Stimulated activated CD4-positive, alpha-beta T cell treated with anti-CD3 and anti-CD28 coated beads, Interleukin-1b, Interleukin-23, amount 100 ng/mL, for 4 hours (primary cell): ENCODE measurements at places on chromosomes 7 and 10.

GRCh38 chr7:7256731-7257274 lies 74.5 kb downstream of the C1GALT1 start:
- no peak for DNase-seq

DNA sequence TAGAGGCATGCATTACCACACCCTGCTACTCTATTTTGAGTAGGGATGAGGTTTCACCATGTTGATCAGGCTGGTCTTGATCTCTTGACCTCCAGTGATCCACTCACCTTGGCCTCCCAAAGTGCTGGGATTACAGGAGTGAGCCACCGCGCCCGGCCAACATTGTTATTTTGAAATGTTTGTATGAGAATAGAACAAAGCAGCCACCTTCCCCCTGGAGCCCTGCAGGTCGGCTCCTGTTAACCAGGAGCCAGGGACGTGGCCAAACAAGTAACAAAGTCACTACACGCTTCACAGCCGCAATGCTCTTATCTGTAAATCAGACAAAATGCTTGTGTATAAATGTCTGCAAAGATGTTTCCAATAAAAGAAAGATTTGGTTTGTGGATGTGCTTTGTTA lies 295.4 kb downstream of the CNTNAP2 start:
- DNase-seq, result no peak

DNA sequence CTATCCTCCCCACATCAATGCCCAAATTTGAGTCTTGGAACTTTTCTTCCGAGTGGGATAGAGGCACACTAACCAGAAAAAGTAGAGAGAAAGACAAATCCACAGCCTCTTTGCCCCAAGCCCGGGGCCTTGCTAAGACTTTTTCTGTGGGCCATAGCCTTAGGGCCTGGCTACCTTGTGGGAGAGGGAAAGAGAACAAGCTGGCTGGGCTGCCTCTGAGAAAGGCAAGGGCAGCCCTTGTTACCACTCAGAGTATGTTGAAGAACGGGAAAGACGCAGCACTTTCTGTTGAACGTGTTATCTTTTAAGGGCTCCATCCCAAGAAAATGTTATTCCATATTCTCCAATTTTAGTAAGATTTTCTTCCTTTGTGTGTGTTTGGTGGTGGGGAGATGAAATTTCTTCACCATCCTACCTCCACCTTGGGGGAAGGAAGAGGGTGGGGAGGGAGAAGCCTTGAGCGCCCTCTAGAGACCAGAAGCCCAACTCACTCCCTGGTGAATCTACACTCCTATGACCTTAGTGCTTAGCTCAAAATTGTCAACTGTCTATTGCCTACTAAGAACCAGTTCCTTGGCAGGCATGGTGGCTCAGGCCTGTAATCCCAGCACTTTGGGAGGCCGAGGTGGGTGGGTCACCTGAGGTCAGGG lies 3.9 kb upstream of the NRF1 start:
- no peak for DNase-seq

DNA sequence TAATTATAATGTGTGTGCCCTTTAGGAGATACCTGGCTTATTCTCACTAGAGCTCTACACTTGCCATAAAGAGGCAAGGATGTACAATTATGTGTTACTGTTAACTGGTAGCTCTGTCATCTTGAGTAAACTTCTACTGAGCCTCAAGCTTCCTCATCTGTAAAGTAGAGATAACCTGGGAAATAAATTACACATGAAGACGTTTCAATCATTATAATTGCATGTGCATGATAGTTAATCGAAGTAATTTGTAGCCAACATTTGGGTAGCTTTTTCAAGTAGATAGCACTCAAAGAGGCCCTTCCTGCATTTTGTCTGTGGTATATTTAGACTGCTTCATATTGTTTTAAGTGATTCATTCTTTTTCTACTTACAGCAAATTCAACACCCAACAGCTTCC lies 2.4 kb downstream of the CCT6A start:
- DNase-seq, result no peak

DNA sequence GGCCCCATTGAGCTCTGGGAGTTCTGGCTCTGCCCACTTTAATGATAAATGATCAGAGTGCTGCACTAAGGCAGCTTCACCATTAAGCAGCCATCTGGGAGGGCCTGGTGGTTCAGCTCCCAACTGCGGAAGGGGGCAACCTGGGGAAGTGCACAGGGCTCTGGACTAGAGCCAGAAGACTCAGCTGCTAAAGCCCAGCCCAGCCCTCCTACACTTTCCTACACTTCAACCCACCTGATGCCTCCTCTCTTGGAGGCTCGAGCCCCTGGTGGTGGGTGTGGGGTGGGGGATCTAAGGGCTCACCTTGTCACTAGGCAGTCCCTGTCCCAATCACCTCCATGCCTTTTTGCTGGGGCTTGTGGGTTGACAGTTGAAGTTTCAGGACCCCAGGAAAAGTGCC lies 60.6 kb upstream of the ANTXRL start:
- no peak for DNase-seq
